ENCODE measurements at places on chromosomes 16 and 17. TPM values are rescaled to one million over a fixed set of nuclear protein-coding genes. Genes with fewer than 3 reads are reported as not detected.

Gene CYGB
- 13.8 TPM for total RNA-seq

Gene WFIKKN2
- total RNA-seq = 2.4 TPM

Gene P2RX5
- 6.3 TPM for total RNA-seq

Gene KRTAP3-1
- total RNA-seq = not detected

Gene CA5A
- not detected for total RNA-seq

Gene HBA1
- not detected for total RNA-seq

Gene SLC16A11
- 1.8 TPM for total RNA-seq

Gene FBXW10B
- not detected for total RNA-seq

- no peaks in the 10 kb centered on the region for H3K27me3 ChIP-seq
- H3K27ac ChIP-seq = no peak overlapping the region
- H3K4me1 ChIP-seq = no peaks in the 10 kb centered on the region
- no peak for DNase-seq
Measured at GRCh38 chr17:68577497-68577821, 23.7 kb downstream of the FAM20A start.

- no peaks in the 10 kb centered on the region for H3K4me1 ChIP-seq
- H3K27me3 ChIP-seq = no peaks in the 10 kb centered on the region
- no peak for DNase-seq
- no peaks in the 10 kb centered on the region for H3K36me3 ChIP-seq
- H3K4me3 ChIP-seq = no peak overlapping the region
Measured at GRCh38 chr17:54063639-54064038, 240.9 kb downstream of the KIF2B start.

GRCh38 chr16:188674-189073 is 8.4 kb downstream of the HBQ1 start:
- no peak overlapping the region for H3K4me3 ChIP-seq
- no peak overlapping the region for H3K27ac ChIP-seq
- H3K27me3 ChIP-seq = no peaks in the 10 kb centered on the region
- no peak for DNase-seq
- no peaks in the 10 kb centered on the region for H3K4me1 ChIP-seq

DNA sequence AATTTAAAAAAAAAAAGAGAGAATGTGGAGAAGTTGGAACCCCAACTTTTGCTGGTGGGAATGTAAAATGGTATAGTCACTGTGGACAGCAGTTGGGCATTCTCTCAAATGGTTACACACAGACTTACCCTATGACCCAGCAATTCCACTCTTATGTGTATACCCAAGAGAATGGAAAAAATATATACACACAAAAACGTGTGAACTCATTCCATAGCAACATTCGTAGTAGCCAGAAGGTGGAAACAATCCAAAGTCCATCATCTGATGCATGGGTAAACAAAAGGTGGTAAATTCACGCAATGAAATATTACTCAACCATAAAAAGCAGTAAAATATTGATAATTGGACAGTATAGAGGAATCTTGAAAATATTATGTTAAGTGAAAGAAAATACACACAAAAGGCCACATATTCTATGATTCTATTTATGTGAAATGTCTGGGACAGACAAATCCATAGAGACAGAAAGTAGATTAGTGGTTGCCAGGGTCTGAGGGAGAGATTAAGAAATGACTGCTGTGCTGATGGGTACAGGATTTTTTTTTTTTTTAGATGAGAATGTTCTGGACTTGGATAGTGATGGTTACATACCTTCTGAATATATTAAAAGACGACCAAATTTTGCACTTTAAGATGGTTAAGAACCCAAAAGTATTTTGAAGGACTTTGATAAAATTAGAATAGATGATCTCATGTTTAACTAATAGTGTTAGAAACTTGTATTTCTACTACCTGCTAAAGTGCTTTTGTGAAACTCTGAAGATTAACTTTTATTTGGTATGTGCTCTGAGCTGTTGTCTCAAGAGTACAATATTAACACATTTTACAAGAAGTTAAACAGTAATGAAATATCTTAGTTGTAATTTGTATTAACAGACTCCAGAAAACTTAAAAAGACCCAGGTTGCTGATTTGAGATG is 60.9 kb downstream of the MRTFB start:
- no peaks in the 10 kb centered on the region for H3K36me3 ChIP-seq
- DNase-seq = no peak
- H3K4me1 ChIP-seq = no peaks in the 10 kb centered on the region
- no peak overlapping the region for H3K27ac ChIP-seq
- no peaks in the 10 kb centered on the region for H3K27me3 ChIP-seq

- H3K4me3 ChIP-seq = no peak overlapping the region
- H3K27ac ChIP-seq = no peak overlapping the region
- peaks cover 3% of the 10 kb centered on the region for H3K4me1 ChIP-seq
- no peaks in the 10 kb centered on the region for H3K27me3 ChIP-seq
Measured at GRCh38 chr17:80825471-80826345, 165.9 kb upstream of the CHMP6 start.

- no peak overlapping the region for H3K4me3 ChIP-seq
- no peaks in the 10 kb centered on the region for H3K36me3 ChIP-seq
- no peak overlapping the region for H3K27ac ChIP-seq
- peak; percentile 63 for DNase-seq
- H3K4me1 ChIP-seq = no peaks in the 10 kb centered on the region
Measured at GRCh38 chr17:9971991-9972390, 66.9 kb upstream of the RCVRN start.

DNA sequence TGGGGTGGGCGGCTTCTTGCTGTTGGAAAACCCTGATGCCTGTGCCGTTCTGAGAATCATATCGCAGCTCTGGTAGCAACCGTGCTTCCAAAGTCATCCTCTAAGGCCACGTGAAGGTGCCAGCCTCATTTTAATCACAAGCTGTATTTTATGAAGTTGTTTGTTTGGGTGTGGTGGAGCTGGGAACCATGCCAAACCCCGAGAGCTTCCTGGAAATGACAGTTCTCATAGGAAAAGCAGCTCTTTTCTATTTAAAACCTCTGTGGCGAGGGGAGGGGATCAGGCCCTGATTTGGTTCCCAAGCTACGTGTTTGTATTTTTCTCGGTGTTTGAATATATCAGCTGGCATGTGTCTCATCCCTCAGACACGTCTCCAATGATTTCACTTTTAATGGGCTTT is 21.7 kb downstream of the KNOP1 start:
- no peaks in the 10 kb centered on the region for H3K36me3 ChIP-seq
- no peaks in the 10 kb centered on the region for H3K27me3 ChIP-seq
- peaks cover 9% of the 10 kb centered on the region for H3K4me1 ChIP-seq

DNA sequence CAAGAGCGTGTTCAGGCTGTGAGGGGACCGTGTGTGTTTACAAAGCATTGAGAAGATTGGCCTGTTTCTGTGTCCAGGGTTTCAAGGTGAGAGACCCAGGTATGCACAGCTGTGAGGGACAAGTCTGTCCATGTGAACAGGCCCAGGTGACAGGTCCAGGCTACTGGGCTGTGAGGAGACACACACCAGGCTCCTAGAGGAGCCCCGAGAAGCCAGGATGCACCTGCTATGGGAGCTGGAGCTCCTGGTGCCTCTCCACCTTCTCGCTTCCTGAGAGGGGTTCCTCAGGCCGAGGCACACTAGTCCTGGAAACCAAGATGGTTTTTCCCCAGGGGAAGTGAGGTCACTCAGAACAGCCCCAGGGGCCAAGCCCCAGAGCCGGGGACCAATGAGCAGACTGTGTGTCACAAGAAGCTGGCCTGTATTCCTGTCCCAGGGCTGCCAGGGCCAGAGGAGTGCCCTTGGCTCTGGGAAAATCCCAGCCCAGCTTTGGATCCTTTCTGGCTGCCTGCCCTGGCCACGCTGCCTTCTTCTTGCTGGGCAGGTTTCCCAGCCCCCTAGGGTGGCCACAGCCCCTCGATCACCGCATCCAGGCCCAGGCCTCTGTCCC is 153.4 kb upstream of the PLCG2 start:
- no peaks in the 10 kb centered on the region for H3K36me3 ChIP-seq
- H3K4me1 ChIP-seq = peaks cover 5% of the 10 kb centered on the region
- peak; percentile 41 for DNase-seq

DNA sequence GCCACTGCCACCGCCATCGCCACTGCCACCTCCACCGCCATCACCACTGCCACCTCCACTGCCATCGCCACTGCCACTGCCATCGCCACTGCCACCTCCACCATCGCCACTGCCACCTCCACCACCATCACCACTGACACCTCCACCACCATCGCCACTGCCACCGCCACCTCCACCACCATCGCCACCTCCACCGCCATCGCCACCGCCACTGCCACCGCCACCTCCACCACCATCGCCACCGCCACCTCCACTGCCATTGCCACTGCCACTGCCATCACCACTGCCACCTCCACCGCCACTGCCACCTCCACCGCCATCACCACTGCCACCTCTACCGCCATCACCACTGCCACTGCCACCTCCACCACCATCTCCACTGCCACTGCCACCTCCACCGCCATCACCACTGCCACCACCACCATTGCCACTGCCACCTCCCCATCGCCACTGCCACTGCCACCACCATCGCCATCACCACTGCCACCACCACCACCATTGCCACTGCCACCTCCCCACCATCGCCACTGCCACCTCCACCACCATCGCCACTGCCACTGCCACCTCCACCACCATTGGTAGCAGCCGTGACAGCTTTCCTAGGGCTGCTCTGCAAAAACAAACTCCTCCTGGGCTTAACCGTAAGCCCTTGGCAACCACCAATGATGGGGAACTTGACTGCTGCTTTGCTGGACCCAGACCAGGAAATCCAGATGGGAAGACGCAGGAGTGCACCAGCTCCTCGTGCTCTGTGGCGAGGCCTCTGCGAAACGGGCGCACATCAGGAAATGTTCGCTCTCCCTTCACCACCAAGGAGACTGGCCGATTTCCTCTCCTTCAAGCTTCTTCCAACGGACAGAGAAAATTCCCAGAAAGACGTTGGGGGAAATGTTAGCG is 147.2 kb downstream of the RBFOX3 start:
- no peak for DNase-seq
- H3K27me3 ChIP-seq = peaks cover 9% of the 10 kb centered on the region
- no peaks in the 10 kb centered on the region for H3K4me1 ChIP-seq

- no peaks in the 10 kb centered on the region for H3K4me1 ChIP-seq
- no peak for DNase-seq
- H3K27ac ChIP-seq = no peak overlapping the region
- H3K4me3 ChIP-seq = no peak overlapping the region
Measured at GRCh38 chr17:30278032-30278431, 13.7 kb downstream of the BLMH start.

GRCh38 chr17:59366773-59367656 is 35.6 kb downstream of the YPEL2 start:
- no peaks in the 10 kb centered on the region for H3K36me3 ChIP-seq
- H3K27me3 ChIP-seq = no peaks in the 10 kb centered on the region
- peak overlapping the region; percentile 83 for H3K27ac ChIP-seq
- H3K4me1 ChIP-seq = peaks cover 59% of the 10 kb centered on the region
- H3K4me3 ChIP-seq = no peak overlapping the region

DNA sequence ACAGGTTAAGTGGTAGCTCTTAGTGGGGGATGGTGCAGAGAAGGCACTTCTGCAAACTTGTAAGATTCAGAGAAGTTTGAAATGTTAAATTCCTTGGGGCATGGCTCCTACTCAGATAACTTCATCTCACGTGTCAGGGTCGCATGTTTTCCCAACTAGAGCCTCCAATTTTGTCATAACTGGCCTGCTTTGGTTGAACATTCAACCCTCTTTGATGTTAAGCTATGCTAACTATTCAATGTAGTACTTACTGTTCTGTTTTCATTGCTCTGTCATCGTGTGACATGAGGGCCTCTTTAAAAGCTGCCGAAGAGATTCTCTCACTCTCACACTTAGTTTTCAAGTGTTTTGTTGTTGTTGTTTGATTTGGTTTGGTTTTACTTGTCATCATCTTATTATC is 280.8 kb downstream of the CDH11 start:
- no peak for DNase-seq
- no peaks in the 10 kb centered on the region for H3K36me3 ChIP-seq
- no peaks in the 10 kb centered on the region for H3K4me1 ChIP-seq
- H3K27me3 ChIP-seq = no peaks in the 10 kb centered on the region
- no peak overlapping the region for H3K4me3 ChIP-seq

- H3K27ac ChIP-seq = peak overlapping the region; percentile 54
Measured at GRCh38 chr16:88705801-88706228, 393 bp downstream of the RNF166 start.

DNA sequence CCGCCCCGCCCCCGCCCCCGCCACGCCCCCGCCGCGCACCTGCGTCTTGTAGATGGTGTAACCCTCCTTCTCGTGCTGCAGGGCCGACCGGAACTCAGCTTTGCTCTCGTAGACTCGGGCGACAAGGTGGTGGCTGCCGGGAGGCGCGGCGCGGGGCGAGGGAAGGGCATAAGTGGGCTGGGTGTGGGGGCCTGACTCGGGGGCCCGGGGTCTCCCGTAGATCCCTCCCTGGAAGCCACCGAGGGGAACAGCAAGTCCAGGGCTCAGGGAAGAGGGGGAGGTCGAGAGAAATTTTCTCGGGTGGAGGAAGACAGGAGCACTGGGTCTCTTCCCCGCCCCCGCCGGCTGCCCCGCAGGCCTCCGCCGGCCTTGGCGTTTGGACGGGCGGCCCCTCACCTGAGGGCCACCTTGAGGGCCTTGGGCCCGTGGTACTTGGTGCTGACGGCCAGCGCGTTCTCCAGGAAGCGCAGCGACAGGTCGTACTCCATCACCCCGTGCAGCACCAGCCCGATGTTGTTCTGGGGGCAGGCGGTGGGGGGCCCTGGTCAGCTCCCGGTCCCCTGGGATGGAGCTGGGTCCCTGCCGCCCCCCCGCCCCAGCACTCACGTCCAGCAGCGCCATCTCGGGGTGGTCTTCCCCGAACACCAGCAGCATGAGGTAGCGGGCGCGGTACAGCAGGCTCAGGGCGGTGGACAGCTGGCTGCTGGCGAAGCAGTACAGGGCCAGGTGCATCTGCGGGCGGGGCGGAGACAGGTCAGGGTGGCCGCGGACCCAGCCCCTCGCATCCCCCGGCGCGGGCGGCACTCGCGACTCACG is 19.4 kb downstream of the CLUH start:
- peaks cover 8% of the 10 kb centered on the region for H3K36me3 ChIP-seq
- H3K27me3 ChIP-seq = no peaks in the 10 kb centered on the region
- no peaks in the 10 kb centered on the region for H3K4me1 ChIP-seq
- no peak overlapping the region for H3K4me3 ChIP-seq
- H3K27ac ChIP-seq = no peak overlapping the region

- no peak overlapping the region for H3K4me3 ChIP-seq
- peaks cover 13% of the 10 kb centered on the region for H3K4me1 ChIP-seq
- no peaks in the 10 kb centered on the region for H3K36me3 ChIP-seq
- DNase-seq = no peak
- no peaks in the 10 kb centered on the region for H3K27me3 ChIP-seq
Measured at GRCh38 chr16:53091466-53092211, 36.8 kb downstream of the CHD9 start.

DNA sequence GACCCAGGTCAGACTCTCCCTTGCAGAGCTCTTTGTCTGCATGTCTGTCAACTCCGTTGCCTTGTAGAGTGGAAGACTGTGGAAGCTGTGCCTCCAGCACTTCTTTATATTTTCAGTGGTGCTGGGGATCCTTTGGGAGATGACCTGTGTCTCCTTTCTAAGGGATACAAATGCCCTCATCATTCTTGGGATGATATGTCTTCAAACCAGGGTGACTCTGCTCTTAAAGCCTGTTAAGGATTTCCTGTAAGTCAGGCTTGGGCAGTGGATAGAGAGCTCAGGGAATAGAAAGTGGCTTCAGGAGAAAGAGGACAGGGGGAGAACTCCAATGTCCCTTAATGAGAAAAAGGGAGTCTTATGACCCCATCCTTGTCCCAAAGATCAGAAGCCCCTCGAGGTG is 1.5 kb downstream of the HOXB3 start:
- H3K27me3 ChIP-seq = peaks cover 24% of the 10 kb centered on the region
- H3K4me1 ChIP-seq = peaks cover 4% of the 10 kb centered on the region
- H3K4me3 ChIP-seq = no peak overlapping the region
- H3K36me3 ChIP-seq = no peaks in the 10 kb centered on the region
- H3K27ac ChIP-seq = no peak overlapping the region
